ENCODE measurements at places on chromosomes 1 and 21.
A peak's percentile ranks its signal among the peaks of the same experiment; 100 is the strongest.

GRCh38 chr1:64046891-64047290 lies 156.5 kb upstream of the UBE2U start:
- DNase-seq: no peak

GRCh38 chr21:28089599-28090441 lies 902.9 kb downstream of the LTN1 start:
- DNase-seq: no peak

GRCh38 chr1:208173749-208174148 lies 70.4 kb downstream of the PLXNA2 start:
- no peak for DNase-seq

DNA sequence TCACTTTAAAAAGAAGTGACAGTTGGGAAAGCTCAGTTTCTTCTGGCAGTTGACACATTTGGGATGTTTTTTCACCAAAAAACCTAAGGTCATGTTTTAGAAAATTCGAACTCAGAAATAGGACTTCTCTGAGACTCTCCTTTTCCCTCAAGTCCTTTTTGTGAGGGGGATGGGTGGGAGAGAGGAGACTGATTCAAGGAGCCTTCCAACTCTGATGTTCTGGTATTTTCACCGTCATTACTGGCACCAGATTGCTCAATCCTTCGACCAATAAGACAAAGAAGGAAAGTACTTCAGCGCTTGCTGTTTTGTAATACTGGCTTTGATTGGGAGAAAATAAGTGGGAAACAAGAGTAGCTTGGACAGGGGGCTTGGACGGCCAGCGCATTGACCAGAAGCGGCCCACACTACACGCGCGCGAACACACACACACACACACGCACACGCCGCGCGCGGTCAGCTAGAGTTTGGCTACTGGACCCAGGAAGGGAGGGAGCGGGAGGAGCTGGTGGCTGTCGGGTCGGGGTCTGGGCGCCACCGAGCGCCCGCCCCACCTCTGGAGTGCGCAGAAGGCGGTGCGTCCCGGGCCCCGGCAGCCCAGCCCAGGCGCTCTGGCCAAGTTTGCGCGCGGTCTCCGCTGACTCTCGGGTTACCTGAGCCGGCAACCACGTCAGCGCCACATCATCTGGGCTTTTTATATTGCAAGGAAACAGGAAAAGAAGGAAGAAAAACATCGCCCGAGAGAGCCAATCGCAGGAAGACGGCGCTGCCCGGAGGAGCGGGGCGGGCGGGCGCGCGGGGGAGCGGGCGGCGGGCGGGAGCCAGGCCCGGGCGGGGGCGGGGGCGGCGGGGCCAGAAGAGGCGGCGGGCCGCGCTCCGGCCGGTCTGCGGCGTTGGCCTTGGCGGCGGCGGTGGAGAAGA lies at the start of gene KCNK1:
Gene KCNK1, plus strand, starts transcription at position 855 of the 921 bp plus-strand sequence. Its CDS starts 66 bp downstream, at position 921.
- peak; percentile 68 for DNase-seq

GRCh38 chr1:3473381-3473844 lies 18.9 kb downstream of the ARHGEF16 start:
- peak; percentile 42 for DNase-seq

DNA sequence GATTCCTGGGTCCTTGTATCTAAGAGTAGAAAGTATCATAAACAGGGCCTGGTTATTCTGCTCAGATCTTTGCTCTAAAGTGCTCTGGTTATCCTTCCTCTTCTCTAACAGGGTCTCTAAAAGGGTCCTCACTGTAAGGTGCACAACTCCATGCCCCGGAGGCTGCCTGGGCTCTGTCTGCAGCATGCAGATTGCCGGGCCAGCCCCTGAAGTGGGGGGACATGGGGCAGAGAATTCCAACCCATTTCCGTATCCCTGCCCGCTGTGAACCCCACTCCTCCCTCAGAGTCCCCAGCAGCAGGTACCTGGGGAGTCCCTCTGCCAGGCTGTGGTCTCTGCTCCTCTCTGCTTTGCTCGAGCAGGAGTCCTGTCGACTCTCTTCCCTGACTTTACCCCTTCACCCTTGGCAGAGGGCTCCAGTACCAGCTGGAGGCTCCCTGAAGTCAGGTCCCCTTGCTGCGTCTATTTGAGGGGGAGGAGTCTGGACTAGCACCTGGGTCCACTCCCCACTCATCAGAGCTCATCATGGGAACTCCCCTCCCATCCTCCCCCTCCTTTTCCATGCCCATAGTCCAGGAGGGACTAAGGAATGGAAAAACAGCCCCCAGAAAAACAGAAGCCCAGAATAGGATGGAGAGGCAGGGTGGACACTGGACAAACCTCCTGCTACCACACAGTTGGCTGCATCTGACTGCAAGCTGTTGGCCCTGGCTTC lies 12.1 kb downstream of the BLACAT1 start:
- no peak for DNase-seq
